ENCODE measurements at places on chromosomes 13 and 19. TPM values are rescaled to one million over a fixed set of nuclear protein-coding genes. Genes with fewer than 3 reads are reported as not detected.

KLK14 gene
- total RNA-seq = not detected

GRCh38 chr13:49329831-49330545 lies 82.3 kb downstream of the CDADC1 start:
- no peak for DNase-seq

DNA sequence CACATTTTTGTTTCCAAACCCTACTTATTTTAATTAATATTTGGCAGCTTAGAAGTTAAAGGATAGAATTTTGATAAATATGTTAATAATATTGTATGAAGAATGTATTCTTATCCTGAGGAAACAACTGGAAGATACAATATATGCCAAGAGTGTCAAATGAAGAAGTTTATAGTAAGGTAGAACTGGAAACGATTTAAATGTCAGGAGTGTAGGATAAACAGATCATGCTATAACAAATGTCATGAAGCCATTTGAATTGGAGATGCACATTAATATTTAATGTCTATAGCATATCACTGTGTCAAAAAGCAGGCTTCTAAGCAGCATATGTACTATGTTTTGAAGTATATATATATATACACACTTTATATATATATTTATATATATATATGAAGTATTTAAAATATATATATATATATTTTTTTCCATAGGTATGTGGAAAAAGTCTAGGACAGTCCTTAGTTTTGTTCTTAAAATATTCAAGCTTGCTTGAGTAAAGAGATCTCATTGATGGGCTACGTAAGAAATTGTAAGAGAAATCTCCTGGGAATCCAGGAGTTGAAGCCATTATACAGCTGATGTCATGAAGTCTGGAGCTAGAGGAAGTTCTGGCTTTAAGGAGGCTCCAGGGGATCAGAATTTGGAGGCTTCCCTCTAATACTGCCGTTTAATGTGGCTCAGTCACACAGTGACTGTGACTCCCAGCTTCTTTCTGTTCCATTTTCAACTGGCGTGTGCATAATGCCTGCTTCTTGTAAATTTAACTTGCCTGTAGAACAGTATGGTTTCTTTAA lies 79.9 kb upstream of the MYCBP2 start:
- DNase-seq = no peak

TUBGCP3 gene
- total RNA-seq = 17.2 TPM

KLF2 gene
- total RNA-seq = 19.2 TPM

Measured in fibroblast of lung (primary cell).